ENCODE measurements at places on chromosomes 11 and 22.
A peak's percentile ranks its signal among the peaks of the same experiment; 100 is the strongest.

DNA sequence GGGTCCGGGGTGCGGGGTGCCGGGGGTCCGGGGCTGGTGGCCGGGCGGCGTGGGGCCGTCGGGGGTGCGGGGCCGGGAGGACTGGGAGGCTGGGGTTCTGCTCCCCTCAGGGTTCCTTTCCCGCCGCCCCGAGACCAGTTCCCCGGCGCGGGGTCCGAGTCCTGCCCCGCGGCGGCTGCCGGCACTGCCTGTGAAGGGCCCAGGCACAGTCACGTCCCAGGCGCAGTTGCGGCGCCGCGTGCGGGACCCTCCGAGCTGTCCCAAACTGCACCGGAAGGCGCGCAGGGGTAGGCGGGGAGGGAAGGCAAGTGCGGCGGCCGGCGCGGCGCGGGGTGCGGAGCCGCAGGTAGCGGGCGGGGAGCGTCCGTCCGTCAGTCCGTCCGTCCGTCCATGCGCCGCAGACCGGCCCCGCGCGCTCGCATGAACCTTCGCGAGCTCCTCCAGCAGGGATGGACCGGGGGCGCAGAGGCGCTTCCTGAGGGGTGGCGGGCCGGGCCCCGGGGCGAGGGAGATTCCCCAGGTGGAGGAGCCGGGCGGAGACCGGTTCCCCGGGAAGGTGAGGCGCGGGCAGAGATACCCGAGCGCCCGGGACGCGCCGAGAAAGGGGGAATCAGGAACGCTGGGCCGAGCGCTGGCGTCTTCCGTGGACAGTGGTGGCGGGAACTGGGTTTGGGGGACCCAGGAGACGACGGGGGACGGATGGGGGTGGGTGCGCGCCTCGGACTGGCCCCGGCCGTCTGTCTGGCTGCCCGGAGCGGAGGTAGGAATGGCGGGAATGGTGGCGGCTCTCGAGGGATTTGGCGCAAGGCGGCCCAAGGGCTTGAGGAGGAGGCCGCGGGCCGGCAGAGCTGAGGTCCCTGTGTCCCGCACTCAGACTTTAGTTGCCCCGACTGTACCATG is 3.1 kb upstream of the ADORA2A start:
- no peak for DNase-seq

- DNase-seq = no peak
Measured at GRCh38 chr11:124977006-124977405, 23.0 kb downstream of the CCDC15 start.

GRCh38 chr11:63603180-63603518 is 11.1 kb downstream of the PLAAT3 start:
- DNase-seq = no peak

DNA sequence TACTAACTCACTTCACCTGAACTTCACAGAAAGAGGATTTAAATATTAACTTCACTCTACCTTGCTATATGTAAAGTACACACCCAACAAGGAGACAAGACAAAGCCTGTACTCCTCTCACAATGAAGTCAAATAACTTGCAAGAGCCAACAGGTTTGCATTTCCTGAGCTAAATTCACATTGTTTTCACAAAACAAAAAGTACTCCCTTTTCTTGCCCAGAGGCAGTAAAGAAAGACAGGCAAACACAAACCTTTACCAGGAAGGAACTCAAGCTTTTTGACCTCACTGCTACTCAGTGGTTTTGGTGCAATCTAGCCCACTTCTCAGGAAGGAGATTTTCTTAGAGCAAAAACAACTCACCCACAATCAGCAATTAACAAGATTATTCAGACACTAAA is 15.7 kb downstream of the USP28 start:
- no peak for DNase-seq

DNA sequence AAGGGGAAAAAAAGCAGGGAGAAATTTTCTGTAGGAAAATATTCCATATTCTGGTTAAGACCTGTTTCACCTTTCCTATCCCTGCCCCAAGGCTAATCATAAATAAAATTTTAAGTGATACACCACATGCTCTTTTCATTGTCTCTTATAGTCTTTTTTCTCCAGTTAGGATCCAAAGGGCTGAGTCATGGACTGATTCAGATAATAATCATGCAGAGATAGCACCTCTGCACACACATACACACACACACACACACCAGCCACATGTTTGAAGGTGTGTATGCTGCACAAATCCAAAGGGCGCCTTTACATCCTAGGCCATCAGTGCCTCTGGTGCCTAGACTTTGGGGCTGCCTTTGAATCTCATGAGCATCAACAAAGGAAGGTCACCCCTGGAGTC is 35.5 kb upstream of the CWF19L2 start:
- peak; percentile 20 for DNase-seq

- DNase-seq = no peak
Measured at GRCh38 chr11:69156235-69156639, 502 bp downstream of the SMIM38 start.

GRCh38 chr11:2265854-2266585 is 4.4 kb downstream of the ASCL2 start:
- no peak for DNase-seq

- DNase-seq = no peak
Measured at GRCh38 chr11:132228746-132229325, 858.4 kb downstream of the NTM start.

DNA sequence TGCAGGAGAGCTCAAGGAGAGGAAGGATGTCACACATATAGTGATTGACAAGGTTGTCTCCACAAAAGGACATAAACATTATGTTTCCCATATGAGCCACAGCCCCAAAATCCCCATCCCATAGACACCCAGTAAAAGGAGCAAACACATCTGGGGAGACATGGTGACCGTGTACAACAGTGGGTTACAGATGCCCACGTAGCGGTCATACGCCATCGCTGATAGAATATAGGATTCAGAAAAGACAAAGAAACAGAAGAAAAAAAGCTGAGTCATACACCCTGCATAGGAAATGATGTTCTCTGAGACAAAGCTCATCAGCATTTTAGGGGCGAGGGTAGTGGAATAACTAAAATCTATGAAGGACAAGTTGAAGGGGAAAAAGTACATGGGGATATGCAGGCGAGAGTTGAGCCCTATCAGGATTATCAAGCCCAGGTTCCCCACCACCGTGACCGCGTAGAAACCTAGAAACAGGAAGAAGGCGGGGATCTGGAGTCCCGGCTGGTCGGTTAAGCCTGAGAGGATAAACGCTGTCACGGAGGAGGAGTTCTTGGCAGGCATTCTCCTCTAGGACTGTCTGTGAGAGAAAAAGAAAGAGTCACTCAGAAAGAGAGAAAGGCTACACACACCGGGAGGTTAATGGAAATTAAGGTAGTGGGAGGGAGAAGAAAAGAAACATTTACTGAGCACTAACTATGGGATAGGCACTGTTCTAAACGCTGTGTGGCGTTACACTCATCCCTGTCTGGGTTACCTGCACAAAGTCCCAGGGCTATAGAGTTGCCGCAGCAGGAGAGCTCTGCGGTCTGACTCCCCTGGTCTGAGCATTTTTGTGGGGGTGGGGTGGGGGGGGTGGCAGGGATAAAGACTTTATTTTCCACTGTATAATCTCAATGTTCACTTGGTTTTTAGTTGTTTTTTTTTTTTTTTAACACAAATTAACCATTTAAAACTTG is 36.1 kb upstream of the OR8B8 start:
- no peak for DNase-seq

DNA sequence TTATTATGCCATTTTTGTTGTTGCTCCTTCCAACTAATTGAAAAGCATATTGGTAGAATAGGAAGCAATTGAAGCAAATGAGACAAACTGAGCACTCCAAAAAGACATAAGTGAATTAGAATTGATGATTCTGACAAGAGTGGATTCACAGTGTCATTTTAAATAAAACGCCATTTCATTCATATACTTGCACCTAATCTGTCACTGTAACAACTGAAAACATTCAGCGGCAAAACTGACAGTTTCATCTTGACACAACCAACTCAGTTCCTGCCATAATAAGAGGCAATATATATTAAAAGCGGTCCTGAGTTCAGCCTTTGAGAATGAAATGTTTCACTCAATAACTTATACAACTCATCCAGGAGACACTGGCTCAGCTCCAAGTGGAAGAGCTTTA is 306.8 kb downstream of the CNTN5 start:
- no peak for DNase-seq

- no peak for DNase-seq
Measured at GRCh38 chr22:32897400-32897799, 95.9 kb downstream of the TIMP3 start.

GRCh38 chr11:20337526-20338154 is 25.9 kb upstream of the HTATIP2 start:
- no peak for DNase-seq

DNA sequence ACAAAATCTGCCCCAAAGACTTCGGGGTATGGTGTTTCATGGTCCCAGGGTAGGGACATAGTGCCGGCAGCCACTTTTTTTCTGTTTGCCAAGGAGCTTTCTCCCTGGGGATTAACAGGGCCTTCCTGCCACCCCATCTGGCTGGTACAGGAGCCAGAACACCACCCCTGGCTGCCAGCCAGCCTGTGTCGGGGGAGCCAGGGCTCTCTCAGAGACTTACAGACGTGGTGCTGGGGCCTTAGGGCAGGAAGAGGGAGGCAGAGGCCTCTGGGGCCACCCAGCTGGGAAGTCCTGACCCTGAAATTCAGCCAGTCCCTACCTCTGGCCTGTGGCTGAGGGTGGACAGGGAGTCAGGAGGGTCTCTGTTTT is 52.4 kb upstream of the CDON start:
- DNase-seq = no peak

GRCh38 chr11:73650400-73650799 is 4.0 kb downstream of the PLEKHB1 start:
- no peak for DNase-seq

GRCh38 chr11:72614381-72614780 is 59.8 kb downstream of the PDE2A start:
- DNase-seq = no peak

- no peak for DNase-seq
Measured at GRCh38 chr22:24289741-24290163, 19.1 kb downstream of the SPECC1L start.

GRCh38 chr22:29003975-29004646 is 57.5 kb downstream of the C22orf31 start:
- DNase-seq = no peak

GRCh38 chr11:70873736-70874412 is 378.5 kb downstream of the SHANK2 start:
- DNase-seq = no peak

GRCh38 chr11:130715085-130715876 is 201.0 kb downstream of the SNX19 start:
- DNase-seq = no peak

DNA sequence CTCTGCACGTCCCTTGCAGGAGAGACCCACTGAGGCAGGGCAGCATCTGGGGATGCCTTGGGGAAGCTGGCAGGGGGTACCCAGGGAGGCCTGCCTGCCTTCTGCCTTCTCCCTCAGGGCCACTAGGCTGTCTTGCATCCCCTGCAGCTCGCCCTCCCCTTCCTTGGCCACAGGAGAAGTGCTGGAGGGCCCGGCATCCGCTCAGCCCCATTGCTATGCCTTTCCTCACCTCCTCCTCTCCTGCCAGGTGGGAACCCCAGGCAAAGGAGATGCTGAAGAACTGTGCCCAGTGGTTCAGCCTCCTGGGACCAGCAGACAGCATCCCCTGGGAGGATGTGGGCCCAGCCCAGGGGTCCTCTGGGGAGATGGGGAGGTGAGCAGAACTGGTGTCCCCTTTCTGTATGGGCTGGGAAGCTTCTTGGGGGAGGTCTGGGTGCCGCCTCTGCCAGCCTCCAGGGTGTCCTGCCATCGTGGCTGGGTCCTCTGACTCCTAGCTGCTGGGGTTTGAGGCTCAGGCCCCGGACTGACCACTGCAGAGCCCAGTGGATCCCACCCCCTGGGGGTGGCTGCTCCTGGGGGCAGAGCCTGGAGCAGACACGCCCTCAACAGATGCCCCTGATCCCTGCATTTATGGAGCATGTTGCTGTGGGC is 20.6 kb downstream of the MRGPRG start:
- DNase-seq = no peak

DNA sequence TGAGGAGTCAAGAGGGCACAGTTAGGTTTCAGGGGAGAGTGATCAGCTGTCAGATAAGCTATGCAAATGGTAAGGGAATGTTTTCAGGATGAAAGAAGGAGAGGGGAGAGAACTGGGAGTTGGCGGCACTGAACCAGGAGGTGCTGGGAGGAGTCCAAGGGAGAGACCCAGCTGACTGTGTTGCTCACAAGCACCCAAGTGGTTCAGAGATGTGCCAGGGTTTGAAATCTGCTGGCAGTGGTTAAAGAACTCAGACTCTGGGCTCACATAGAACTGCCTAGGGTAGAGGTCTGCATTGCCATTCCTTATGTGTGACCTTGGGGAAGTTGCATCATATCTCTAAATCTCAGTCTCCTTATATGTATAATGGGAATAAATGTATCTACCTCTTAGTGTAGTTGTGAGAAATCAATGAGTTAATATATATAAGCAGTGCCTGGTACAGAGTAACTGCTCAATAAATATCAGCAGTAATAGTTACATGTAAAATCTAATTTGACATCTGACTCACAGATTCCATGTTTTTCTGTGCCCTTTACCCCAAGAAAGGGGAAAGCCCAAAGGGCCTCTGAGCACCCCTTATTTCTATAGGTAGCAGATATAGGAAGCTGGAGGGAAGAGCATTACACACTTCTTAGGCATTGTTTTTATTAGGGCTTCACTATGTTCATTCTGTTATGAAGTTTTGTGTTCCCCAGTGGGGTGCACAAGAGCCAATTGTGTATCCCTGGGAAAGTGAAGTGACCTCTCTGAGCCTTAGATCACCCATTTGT is 66.9 kb upstream of the SESN3 start:
- no peak for DNase-seq

DNA sequence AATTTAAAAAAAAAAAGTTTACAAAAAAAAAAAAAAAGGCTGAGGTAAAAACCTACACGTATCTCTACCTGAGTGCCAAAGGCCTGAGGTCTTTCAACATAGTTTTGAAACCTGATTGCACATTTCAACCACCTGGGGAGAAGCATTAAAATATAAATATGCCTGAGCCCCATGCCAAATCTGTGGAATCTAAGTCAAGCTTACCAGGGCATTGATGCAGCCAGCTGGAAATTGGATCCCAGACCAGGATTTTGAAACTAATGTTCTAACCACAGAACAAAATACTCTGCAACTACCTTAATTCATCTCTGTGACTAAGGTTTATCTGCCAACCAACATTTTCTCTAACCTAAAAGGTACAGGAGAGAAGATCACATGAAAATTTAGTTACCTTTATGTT is 38.8 kb upstream of the CHRNA10 start:
- DNase-seq = no peak

- no peak for DNase-seq
Measured at GRCh38 chr22:27879923-27880322, 39.1 kb downstream of the PITPNB start.

DNA sequence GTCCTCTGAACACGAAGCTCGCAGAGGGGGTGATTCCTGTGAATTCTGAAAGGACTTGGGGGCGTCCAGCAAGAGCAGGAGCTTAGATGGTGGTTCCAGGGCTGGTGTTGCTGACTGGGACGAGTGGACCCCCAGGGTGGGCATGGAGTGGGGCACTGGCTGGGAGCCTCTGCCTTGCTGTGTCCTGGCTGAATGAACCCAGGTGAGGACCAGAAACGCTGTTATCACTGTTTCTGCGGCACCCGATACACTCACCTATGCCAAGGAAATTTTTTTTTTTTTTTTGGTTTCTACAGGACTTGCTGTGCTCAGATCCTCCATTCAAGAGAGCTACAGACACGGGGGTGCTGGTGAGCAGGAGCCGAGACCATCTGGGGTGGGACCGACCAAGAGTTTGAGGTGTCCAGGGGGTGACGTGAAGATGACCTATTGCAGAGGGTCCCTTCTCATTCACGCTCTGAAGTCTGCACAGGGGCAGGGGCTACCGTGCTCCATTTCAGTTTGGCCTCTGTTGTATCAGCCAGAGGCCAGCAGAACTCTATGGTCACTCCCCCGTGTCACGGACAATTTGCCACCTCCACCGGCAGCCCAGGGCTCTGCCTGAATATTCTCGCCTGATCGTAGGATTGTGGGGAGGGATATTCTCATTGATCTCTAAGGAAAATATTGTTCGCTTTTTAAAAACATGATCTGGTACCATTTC is 3.6 kb downstream of the SMIM38 start:
- no peak for DNase-seq

Data from HFF-Myc (cell line).